ENCODE measurements at places on chromosomes 6 and 20. TPM values are rescaled to one million over a fixed set of nuclear protein-coding genes. Genes with fewer than 3 reads are reported as not detected.

Gene LY6G5C
- polyA plus RNA-seq = 6.3 TPM

Gene LPA
- polyA plus RNA-seq = not detected

Gene CAGE1
- polyA plus RNA-seq = 0.06 TPM

DNA sequence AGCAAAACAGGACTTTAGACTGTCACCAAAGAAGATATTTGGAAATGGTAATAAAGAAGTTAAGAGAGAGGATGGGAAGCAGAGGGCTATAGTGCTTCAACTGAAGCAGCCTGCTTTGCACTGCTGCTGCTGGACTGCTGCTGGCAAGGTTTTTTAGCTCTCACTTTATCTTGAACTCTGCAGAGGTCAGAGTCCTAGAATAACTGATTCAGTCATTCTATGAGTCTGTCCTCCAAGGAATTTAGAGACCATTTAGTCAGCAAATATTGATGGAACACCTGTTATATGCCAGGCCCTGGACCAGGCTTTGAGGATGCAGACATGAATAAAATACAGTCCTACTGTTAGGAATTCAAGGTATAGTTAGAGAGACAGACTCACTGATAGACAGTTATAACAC, 9.1 kb upstream of the SAYSD1 start:
- no peak for DNase-seq

DNA sequence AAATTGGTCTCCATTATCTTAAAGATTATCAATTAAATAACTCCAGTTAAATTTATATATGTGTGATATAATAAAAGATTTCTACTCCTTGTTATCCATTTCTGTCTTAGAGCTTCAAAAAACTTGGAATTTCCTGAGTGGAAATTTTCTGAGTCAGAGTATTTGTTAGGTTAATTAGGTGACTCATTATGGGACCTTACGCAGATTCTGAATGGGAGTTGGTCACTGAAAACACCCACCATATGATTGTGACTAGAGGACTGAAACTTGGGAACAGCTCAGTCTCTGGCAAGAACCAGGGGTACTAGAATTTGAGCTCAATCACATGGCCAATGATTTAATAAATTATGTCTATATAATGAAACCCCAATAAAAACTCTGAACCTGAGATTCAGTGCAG, 125.4 kb upstream of the HMGCLL1 start:
- DNase-seq = no peak

DNA sequence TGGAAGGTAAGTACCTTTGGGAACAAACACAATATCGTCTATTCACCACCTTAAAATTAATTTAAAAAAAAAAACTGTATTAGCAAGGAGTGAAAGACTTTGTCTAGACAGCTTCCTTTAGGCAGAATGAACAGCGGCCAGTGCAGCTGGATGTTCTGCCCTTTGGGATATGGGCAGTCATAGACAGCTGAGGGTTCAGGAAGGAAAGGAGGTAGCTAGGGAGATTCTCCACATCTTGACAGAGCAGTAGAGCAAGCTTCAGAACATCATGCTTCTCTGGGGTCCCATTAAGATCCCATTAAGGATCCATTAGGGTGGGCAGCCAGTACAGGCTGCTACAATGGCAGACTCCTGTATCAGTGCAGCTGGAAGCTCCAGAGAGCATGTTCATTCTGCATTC, 46.5 kb upstream of the PLCB4 start:
- no peak for DNase-seq

DNA sequence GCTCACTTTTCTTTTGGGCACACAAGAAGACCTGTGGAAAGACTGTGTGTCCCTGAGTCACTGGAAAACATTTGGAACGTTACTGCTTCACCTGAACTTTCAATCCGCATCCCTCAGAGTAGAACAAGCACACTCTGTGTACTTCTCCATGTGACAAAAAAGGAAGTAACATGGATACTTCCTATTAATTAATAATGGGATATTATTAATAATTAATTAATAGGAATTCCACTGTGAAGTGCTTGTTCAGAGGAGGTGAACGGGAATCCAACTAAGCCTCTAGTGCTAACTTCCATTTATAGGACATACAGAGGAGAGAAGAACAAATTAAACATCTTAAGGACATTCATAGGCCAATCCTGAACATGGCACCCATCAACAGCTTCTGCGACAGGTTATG, 407.8 kb downstream of the SYNE1 start:
- DNase-seq = no peak

DNA sequence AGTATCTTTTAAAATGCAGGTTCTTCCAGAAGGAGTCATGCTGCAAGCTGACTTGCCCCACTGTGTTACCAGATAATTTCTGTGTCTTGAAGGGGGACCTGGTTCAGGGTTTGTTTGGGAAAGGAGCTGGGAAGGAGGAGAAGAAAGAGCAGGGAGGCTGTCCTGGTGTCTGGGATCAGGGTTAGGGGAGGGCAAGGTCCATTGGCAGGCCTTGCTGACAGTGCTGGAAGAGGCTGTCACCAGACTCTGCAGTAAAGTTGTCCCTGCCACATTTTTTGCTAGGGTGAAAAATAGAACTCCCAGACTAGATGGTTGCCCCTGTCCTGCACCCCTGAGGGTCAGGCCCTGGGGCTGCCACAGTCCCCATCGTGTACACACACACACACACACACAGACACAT, 14.9 kb downstream of the GLP1R start:
- DNase-seq = no peak

- DNase-seq = no peak
Observed at GRCh38 chr20:10639737-10640556, 33.9 kb downstream of the JAG1 start.
